ENCODE measurements at places on chromosomes 16 and 17.

- DNase-seq: no peak
Observed at GRCh38 chr16:11980136-11980844, 3.8 kb downstream of the SNX29 start.

DNA sequence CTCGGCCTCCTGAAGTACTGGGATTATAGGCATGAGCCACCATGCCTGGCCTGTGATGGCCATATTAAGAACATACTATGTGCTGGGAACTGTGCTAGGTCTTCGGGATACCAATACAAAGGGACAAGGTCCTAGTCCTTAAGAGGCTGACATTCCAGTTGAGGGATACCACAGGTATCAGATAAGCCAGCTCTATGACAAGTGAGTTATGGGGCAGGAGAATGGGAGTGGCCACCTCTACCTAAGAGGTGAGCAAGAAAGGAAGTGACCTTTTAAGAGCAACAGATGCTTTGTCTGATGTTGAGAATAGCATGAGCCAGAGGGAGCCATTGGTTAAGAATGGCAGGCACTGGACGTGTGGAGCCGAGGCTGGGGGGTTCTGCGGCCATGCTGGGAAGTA lies 27.0 kb downstream of the ADORA2B start:
- no peak for DNase-seq

- no peak for DNase-seq
Observed at GRCh38 chr17:50181591-50182560, 16.1 kb downstream of the SGCA start.

DNA sequence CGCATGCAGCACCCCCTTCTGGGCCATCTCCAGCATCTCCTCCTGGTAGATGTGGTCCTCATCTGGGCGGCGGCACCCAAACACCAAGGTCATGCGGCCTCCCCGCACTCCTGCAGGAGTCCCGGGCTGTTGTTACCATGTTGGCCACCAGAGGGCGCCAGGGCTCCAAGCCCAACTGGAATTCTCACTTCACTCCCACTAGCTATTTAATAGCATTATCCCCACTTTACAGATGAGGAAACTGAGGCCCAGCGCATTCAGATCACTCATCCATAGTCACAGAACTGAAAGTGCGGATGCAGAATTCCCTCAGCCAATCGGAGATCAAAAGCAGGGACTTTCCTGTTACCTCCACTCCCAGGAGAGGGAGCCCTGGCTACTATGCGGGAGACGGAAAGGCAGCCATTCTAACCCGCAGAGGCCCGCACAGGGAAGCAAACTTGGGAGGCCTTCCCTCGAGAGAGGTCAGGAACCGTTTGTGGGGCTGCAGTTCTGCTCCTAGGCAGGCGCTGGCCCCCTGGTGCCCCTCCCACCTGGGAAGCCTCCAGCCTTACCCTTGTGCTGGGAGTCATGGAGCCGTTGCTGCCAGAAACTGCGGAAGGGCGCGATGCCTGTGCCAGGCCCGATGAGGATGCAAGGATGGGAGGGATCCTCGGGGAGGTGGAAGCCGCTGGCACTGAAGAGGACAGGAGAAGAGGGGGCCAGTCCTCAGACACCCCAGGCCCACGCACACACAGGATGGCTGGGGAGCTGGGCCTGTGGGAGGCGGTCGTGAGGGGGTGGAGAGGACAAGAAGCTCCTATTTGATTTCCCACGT lies 40.1 kb downstream of the NOS2 start:
- DNase-seq: peak; percentile 67

- peak; percentile 62 for DNase-seq
Observed at GRCh38 chr16:3131755-3132377, 3.0 kb upstream of the ZNF213 start.

GRCh38 chr16:14458576-14458975 lies 171.5 kb downstream of the PARN start:
- no peak for DNase-seq

- peak; percentile 57 for DNase-seq
Observed at GRCh38 chr17:8126491-8127066, 2.7 kb upstream of the HES7 start.

DNA sequence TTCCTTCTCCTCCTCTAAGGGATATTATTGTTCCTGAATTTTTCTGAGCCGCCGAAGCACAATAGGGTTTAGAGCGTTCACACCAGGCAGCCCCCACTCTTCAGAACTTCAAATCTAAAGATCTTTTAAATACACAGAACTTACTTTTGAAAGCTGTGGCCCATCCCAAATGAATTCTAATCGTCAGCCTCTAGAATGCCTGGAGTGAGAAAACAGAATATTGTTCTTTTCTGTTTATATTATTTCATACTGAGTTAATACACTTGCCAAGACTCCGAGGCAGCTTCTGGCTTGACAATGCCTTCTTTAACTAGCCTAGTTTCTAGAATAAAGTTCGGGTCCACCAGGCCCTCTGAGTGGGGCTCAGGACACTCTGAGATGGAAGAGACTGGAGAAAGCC lies 405.6 kb downstream of the WWOX start:
- DNase-seq: no peak

DNA sequence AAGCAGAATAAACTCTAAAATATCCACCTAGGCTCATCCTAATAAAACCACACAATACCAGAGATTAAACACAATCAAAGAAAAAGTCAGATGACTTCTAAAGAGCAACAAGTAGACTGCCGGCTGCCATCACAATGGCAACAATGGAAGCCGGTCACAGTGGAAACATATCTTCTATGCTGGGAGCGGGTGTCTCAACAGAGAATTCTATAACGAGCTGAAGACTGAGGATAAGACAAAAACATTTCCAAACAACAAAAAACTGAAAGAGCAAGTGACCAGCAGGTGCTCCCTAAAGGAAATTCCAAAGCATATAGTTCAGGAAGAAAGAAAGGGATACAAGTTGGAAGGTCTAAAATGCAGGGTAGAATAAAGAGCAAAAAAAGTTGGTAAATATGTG lies 8.9 kb downstream of the NSMCE1 start:
- no peak for DNase-seq

DNA sequence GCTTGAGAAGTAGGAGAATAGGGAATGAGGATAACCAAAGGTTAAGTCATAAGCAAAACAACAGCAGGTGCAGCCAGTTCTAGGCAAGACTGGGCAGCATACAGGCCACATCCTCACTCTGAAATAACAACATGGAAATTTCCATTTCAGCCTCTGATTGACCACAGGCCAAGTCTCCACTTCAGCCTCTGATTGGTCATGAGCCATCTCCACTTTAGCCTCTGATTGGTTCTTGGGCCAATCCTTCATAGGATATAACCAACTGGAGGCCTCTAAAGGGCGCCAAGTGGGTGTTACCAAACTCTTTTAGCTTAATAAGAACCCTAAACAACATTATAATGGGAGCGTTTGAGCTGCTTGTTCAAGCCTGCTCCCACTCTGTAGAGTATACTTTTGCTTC lies 512.0 kb downstream of the NPIPA7 start:
- DNase-seq: no peak

DNA sequence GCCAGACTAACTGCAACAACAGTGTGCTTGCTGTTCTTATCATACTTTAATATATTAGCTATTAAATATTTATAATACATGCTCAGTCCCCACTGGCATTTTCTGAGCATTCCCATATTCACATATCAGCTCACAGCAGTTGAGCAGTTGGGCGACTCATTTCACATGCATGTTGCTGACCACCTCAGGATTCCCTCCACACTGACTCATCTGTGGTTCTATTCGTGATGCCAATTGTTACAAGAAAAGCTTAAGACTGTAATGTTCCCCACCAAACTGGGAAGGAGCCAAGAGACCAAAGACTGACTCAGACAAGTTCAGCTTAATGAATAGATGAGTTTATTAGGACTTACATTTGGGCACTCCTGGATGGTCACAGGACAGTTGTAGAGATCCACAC lies 100.3 kb upstream of the KIF2B start:
- no peak for DNase-seq

- DNase-seq: no peak
Observed at GRCh38 chr17:73697872-73698271, 53.6 kb upstream of the SDK2 start.

GRCh38 chr16:86142801-86143236 lies 243.9 kb downstream of the IRF8 start:
- DNase-seq: no peak

DNA sequence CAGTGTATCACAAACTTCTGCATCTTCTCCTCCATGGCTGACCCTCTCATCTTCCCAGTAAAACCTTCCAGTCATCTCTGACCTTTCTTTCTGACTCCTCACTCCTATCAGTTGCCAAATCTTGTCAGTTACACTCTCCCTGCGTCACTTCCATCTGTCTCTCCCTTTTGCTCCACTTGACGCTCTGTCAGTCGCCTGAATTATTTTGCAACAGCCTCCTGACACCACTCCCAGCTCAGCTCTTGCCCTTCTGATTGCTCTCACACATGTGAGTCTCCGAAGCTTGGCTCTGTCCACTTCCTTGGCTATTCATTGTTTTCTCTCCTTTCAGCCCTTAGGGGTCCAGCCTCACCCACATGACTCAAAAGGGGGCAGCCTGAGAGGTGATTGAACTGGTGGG lies 27.7 kb downstream of the DHRS7C start:
- DNase-seq: no peak

- DNase-seq: no peak
Observed at GRCh38 chr17:30958187-30958586, 12.7 kb upstream of the RNF135 start.

DNA sequence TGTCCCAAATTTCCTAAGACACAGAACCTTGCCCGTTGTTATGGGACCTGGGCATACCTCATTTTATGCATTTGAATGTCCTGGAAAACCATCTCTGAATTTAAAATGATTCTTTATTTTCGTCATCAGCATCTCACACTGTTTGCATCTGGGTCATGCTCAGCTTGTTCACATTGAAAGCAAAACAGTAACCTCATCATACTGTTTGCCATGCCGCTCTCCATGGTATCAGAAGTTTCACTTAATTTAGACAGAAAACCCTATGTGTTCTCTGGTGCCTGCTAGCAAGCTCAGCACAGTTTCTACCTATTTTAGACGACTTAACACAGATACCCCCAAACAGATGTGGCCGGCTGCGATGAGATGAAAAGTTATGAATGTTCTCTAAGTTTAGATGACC lies 292.1 kb downstream of the SNX29 start:
- no peak for DNase-seq

GRCh38 chr16:72013389-72013788 lies 4.8 kb downstream of the DHODH start:
- DNase-seq: no peak

- DNase-seq: no peak
Observed at GRCh38 chr16:69831212-69832123, 69.3 kb downstream of the WWP2 start.

DNA sequence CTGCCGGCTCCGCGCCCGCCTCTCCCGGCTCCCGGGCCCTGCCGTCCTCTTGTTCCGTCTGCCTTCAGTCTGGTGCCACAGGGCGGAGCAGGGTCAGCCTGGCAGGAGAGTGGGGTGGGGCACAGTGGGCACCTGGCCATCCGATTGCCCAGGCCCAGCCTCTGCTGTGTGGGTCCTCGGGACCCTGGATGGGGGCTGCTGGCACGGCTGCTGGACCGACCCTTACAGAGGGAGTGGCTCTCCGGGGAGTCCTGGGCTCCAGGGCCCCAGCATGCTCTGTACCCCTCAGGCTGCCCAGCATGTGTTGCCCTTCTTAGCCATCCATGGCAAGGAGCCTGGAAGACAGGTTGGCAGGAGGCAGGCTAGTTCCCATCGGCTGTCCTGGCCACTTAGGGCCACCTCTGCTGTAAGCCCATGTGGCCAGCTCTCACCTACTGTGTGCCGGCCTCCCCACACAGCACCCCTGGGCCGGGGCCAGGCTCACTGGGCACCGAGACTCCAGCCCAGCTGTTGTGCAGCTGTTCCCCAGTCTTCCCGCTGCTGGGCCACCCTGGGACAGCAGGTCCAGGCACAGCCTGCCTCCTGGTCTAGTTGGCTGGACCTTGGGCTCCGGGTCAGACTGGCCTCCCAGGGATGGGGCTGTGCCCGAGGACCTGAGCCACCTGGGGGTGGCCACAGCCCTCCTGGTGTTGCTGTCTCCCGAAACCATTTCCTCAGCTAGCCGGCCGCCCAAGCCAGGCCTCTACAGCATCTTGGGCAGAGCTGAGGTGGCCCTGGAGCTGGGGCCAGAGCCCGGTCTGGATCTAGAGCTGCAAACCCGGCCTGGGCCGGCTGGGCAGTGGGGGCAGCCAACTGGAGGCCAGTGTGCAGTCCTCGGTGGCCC lies 24.9 kb downstream of the BAHCC1 start:
- no peak for DNase-seq

- DNase-seq: no peak
Observed at GRCh38 chr16:66399031-66399430, 28.1 kb upstream of the BEAN1 start.

- peak; percentile 46 for DNase-seq
Observed at GRCh38 chr16:66588981-66589713, 9.9 kb downstream of the CMTM2 start.

DNA sequence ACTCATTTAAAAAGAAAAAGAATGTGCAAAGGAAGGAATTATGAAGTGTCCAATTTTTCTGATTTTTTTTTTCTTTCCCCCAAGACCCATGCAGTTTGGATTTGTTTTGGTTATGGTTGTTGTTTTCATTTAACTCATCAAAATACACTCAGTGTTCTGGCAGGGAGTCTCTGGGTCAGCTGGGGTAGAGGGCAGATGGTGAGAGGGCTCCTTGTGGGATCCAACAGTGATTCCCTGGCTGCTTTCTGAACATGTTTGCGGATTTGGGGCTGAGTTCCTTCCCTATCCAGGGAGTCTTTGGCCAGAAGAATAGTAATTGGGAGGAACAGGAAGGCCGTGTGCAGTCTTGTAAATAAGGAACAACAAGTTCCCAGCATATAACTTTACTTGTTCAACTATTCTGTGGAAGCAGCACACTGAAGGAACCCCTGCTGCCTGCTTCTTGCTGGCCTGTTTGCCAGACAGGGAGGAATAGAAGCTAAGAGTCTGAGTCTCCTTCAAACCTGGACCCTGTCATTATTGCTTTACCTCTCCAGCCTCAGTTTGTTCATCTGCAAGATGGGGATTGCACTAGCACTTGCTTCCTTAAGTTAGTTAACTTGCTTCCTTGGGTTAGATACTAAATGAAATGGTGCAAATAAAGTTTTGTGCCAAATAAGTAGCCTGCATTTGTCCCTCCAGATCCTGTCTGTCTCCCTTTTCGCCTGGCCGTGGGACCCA lies 32.1 kb downstream of the C17orf67 start:
- no peak for DNase-seq

- no peak for DNase-seq
Observed at GRCh38 chr17:61997664-61998063, 67.4 kb downstream of the MED13 start.

- DNase-seq: peak; percentile 76
Observed at GRCh38 chr16:84672276-84673202, 24.2 kb downstream of the KLHL36 start.

DNA sequence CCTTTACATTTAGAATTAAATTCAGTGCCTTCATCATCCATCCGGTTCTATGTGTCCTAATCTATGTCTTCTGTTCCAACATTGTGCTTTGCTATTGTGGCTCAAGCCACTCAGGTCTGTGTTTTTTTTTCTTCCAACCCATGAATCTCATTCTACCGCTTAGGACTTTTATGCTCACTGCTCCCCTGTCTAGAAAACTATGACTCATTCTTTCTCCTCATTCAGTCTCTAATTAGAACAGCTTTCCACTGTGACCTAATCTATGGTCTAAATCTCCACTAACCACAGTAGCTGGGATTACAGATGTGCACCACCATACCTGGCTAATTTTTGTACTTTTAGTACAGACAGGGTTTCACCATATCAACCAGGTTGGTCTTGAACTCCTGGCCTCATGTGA lies 418.7 kb downstream of the KCNJ2 start:
- no peak for DNase-seq

GRCh38 chr16:7820816-7821215 lies 488.2 kb downstream of the RBFOX1 start:
- DNase-seq: no peak

- DNase-seq: no peak
Observed at GRCh38 chr17:17225901-17226300, 11.1 kb downstream of the FLCN start.
